ENCODE measurements at places on chromosomes 11 and 22.

- DNase-seq: no peak
Measured at GRCh38 chr11:44940835-44941234, 9.8 kb downstream of the TP53I11 start.

GRCh38 chr11:46616551-46617133 lies 385 bp downstream of the HARBI1 start:
- no peak for DNase-seq

GRCh38 chr11:62610814-62611704 lies 1.5 kb downstream of the EML3 start:
- no peak for DNase-seq

DNA sequence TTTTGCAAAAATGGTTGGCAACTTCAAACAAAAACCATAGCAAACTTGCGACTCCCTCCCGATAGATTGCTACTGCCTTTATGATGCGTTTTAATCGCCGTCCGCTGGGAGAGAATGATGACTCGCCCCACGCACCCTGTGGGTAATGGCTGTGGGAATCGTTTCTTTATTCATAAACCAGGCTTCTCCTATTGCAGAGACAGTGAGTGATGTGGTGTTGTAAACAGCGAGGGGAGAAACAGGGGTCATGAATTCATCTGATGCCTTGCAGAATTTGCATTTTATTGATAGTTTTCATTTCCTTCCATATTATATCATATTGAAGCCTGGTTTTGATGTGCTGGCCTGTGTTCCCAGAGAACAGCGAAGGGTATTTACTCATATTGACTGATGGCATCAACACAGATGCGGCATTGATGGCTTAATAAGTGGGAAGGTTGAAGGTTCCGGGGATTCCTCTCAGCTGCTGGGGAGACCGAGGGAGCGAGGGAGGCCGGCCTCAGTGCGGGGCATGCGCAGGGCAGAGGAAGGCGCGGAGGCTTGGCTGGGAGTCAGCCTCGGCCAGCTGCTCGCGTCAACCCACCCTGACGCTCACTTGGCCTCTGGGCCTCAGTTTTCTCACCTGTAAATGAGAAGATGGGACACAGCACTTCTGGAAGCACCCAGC lies 41.3 kb downstream of the ARHGAP8 start:
- no peak for DNase-seq

DNA sequence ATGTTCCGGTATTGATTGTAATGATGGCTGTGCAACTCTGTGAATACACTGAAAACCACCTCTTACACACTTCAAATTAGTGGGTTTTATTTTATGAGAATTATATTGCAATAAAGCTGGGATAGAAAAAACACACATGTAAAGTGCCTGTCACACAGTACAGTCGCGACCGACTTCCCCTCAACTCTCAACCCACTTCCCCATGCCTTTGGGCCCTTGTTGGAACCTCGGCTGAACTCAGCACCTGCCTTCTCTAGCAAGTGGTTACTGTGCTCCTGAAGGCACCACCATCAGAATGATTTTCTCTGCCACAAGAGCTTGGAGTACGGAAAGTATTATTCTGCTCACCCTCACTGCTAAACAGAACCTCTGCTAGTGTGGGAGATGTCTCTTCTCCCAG lies 13.5 kb downstream of the KCNJ1 start:
- DNase-seq: no peak

DNA sequence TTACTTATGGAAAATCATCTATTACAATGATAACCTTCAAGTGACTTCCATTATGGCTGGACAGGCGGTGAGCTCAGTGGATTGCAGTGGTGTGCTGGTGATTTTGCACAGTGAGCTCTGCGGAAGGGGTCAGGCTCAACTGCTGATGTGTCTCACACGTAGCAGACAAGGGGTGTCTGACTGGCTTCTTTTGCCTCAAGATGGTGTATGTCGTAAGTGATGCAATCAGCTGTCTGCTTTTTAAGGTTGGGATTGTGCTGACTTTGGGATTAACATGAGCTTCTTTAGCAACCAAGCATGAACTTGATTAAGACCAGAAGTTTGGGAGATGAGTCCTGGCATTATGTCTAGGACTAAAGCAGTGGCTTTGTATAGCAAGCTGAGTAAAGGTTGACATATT lies 49.5 kb downstream of the POLD3 start:
- DNase-seq: no peak

DNA sequence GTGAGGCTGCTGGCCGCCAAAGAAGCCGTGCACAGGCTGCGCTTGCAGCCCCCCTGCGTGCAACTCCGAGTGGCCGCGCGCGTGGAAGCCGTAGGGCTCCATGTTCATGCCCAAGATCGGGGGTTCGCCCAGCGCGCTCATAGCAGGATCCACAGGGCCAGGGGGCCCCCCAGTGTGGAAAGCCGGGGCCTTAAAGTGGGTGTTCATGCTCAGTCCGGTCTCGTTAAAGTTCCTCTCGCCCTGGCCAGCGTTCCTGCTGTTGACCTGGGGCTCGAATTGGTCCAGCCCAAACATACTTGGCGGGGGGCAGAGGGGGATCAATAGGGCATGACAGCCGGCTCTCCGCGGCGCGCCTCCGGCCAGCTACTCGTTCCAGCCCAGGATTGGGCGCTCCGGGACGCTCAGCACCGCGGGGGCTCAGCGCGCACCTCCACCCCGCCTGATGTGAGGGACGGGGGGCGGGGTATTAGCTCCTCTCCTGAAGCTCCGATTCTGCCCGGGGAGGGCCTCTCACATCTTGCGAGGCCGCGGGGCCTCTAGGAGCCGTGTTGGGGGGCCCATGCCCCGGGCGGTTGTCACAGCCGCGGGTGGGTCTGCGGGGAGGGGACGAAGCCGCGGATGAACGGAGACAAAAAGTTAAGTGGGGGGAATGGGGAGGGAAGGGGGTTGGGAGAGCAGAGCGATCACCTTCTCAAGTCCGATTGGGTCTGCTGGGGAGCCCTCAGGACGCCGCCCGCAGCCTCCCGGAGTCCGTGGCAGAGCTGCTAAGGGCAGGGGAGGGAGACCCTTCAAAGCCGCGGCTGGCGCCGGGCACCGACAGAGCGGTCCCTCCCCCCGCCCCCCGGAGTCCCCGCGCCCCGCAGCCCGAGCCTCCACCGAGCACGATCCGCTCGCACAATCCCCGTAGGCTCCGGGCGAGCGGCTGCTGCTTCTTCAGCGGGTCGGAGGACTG lies 1.0 kb downstream of the MN1 start:
- DNase-seq: no peak

- DNase-seq: no peak
Measured at GRCh38 chr11:68146704-68147474, 25.7 kb upstream of the CHKA start.

GRCh38 chr11:36399236-36399635 lies 103.1 kb downstream of the PRR5L start:
- DNase-seq: no peak
